ENCODE measurements at places on chromosomes 2 and 18.

DNA sequence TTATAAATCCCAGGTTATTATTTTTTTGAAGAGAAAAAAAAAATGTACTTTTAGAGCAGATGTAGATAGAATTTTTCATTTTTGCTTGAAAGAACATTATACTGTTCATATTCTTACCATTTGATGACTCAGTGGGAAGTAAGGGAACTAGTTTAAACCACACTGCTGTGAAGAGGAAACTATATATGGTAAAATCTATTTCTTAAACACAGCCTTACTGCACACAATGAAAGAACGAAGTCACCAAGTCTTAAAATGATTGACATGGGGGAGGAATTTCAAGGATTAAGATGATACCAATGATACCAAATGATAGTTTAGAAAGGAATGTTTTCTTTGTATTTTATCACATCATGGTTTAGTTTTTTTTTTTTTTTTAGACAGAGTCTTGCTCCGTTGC lies 5.0 kb downstream of the ACTR2 start:
- DNase-seq = no peak

DNA sequence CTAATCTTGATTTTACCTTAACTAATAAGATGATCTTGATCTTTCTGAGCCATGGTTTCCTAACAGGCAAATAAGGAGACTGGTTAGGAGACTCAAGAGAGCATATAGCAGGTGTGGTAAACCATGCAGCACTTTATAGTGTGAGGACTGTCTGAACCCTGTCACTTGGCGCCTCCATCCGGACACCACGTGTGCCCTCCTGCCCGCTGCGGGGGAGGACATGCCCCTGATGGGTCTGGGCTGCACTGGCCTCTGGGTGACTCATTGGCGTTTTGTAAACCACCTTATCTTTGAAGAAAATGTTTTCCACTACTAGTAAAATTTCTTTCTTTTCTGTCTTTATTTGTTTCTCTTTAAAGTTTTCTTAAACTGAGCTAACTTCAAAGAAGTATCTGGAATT lies 131.1 kb downstream of the FMNL2 start:
- no peak for DNase-seq

GRCh38 chr18:46892842-46893241 lies 24.5 kb downstream of the PIAS2 start:
- no peak for DNase-seq

DNA sequence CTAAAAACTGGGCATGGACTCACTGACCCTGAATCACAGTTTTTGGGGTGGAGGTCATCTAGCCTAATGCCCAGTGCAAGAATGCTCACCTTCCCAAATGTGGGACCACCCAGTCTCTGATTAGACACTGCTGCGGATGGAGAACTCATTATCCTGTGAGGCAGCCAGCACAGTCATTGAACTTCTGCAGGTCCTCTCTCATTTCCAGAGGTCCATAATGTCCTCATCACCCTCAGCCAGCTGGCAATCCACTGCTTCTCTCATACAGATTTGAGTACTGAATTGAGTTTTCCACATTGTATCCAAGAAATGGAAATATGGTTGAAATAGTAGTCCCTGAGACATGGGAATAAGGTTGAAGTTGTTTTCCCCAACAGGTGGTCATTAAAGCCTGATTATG lies 5.0 kb upstream of the MYO5B start:
- no peak for DNase-seq

- no peak for DNase-seq
Observed at GRCh38 chr2:157258520-157259326, 1.2 kb downstream of the GALNT5 start.

All from H7 (cell line).